Pons (tissue), 1 donor: ENCODE measurements at places on chromosomes 12 and 14.

- peak; percentile 1 for DNase-seq
These were observed 4.4 kb downstream of the SERPINA11 start for GRCh38 chr14:94448071-94448808.

GRCh38 chr14:51219473-51220448, 20.3 kb upstream of the TMX1 start:
- peak; percentile 66 for DNase-seq

DNA sequence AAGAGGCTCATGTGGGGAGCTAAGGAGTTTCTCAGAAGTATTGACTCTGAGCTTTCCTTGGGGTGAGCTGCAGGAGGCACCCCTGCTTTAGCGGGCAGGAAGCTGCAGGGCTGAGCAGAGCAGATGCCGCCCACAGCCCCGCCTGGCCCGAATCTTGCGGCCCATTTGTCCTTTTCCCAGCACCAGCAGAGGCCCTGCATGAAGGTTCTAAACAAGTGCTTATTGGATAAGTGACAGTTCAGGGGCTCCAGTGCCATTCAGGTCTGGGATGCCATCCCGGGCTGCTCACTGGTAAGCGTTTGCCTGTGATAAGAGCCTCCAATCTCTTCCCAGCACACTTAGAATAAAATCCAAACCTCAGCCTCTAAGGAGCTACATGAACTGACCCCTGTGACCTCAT, 11.4 kb downstream of the RILPL1 start:
- no peak for DNase-seq

DNA sequence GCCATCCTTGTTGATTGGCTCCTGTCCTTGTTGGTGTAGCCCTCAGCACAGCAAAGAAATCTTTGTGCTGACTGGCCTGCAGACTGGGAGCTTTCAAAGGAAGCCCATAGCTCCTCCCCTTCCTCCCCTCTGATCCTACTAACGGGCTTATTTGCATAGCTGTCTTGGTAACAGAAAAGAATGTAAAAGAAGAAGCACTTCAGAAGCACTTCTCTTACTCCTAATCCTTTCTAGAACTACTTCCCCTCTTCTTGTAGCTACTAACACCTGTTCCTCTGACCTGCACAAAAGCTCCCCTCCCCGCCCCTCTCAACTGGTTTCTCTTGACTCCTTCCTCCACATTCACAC, 14.3 kb upstream of the RIC8B start:
- DNase-seq, result peak; percentile 42

GRCh38 chr14:68619790-68620574, 172.9 kb downstream of the ZFP36L1 start:
- no peak for DNase-seq

DNA sequence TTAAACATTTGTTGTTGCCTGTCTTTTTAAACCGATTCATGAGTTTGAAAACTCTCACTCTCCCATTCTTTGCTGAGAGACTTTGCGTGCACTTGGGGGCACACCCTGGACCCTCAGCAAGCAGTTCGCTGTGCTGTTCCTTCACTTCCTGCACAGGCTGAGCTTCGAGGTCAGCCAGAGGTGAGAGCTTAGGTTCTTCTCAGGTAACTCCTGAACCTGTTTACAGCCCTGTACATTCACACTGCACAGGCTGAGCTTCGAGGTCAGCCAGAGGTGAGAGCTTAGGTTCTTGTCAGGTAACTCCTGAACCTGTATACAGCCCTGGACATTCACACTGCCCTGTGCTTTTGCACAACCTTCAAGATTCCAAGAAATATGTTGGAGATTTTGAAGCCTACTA, 9.8 kb upstream of the CLECL1 start:
- DNase-seq, result no peak

DNA sequence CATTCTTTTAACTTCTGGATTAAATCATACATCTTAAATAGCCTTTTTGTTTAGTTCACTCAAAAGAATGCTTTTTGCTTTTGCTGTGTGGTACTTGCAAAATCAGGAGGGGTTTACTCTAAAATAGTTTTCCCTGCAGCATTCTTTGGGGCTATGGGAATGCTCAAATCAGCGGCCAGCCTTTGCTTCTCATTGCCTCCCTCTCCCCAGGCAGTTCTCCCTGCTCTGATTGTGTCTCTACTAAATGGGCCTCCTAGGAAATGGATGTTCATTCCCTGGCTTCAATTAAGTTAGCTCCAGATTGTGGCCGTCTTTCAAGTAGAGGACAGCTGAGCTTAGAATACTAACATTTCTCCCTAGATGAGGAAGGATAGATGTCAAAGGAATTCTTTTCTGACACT, 4.4 kb downstream of the TULP3 start:
- no peak for DNase-seq

DNA sequence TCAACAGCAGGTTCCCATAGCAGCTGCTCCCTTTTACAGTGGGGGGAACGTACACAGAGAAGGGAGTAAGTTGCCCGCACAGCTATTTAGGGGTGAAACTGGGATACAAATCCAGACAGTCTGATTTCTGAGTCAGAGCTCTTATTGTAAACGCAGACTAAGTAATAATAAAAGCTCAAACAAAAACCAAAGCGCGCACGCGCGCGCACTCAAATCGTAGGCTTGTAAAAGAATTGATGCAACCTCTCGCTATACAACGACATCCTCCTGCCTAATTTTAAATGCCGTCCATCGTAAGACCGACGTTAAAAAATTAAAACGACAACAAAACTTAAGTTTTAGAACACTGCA, 747 bp upstream of the DACT1 start:
- no peak for DNase-seq

DNA sequence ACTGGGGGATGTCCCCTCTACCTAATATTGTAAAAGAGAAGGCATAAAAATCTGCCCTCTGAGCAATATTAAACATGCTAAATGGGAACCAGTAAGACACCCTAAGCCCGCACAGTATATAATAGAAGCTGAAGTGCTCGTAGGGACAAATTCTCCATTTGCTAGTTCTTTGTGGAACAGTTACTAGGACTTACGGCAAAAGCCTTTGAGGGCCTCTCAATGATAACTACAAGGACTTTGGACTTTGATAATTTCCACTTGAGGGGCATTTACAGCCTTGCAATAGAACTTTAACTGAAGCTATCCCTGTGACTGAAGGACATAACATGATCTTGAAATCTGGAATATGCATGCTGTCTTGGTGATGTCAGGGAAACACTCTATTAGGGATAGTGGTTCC, 111.5 kb upstream of the IFNG-AS1 start:
- no peak for DNase-seq

DNA sequence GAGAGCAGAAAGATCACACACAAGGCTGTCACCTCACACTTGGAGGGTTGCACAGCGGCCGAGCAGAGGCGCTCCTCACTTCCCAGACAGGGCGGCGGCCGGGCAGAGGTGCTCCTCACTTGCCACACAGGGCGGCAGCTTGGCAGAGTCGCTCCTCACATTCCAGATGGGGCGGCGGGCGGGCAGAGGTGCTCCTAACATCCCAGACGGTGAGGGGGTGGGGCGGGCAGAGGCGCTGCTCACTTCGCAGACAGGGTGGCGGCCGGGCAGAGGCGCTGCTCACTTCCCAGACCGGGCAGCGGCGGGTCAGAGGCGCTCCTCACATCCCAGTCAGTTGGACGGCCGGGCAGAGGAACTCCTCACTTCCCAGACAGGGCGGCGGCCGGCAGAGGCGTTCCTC, 9.1 kb downstream of the TMBIM4 start:
- no peak for DNase-seq

GRCh38 chr12:53975064-53975471, 314 bp upstream of the HOTAIR start:
- DNase-seq, result no peak

GRCh38 chr12:42793166-42793565, 203.6 kb upstream of the PRICKLE1 start:
- DNase-seq, result no peak

DNA sequence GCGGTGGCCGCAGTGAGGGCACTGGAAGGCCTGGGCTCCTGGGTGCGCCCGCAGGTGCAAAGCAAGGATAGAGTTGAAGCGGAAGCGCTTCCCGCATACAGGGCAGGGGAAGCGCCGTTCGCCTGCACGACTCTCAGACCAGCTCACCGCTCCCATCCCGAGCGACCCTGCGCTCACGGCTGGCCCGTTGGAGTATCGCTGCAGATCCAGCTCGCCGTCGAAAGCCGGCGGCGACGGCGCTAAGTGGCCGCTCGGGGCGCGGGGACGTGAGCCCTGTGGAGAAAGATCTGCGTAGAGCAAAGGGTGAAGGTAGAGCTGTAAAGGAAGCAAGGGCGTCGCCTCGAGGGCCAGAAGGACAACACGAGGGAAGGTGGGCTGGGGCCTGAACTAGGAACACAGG, 5.4 kb downstream of the ZNF219 start:
- no peak for DNase-seq

DNA sequence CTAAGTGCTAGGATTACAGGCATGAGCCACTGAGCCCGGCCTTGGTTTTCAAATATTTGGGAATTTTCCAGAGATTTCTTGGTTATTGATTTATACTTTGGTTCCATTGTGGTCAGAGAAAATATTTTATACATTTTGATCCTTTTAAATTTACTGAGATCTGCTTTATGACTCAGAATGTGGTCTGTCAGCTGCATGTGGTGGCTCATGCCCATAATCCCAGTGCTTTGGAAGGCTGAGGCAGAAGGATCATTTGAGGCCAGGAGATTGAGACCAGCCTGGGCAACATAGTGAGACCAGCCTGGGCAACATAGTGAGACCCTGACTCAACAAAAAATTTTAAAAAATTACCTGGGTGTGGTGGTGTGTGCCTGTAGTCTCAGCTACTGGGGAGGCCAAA, 49.8 kb downstream of the ADCK1 start:
- no peak for DNase-seq

GRCh38 chr14:32078023-32078857, 1.1 kb downstream of the ARHGAP5 start:
- peak; percentile 69 for DNase-seq

- DNase-seq, result no peak
These were observed 32.1 kb downstream of the MVK start for GRCh38 chr12:109605599-109606228.

DNA sequence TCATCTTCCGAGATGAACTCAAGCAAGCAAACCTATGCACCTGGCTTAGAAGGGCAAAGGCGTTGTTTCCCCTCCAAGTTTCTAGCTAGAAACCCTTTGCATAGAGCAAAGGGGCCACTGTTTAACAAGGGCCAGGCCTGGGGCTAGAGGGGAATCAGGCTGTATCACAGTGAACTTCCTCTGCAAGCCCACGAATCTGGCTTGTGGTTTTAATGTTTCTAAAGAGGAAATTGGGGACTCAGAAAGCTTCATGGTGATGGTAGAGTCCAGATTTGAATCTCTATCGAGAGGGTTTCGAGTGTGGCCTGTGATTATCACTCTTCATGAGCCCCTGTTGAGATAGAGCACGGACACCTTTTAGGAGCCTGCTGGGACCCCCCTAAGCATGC, 189.9 kb downstream of the VRK1 start:
- DNase-seq, result peak; percentile 52

- no peak for DNase-seq
These were observed 34.6 kb downstream of the SLC6A12 start for GRCh38 chr12:179131-179884.

GRCh38 chr12:47811072-47811396, 8.7 kb downstream of the HDAC7 start:
- DNase-seq, result no peak

- DNase-seq, result no peak
These were observed 763.9 kb upstream of the MGAT4C start for GRCh38 chr12:87020071-87020470.

GRCh38 chr14:61923348-61923747, 161.1 kb downstream of the SNAPC1 start:
- DNase-seq, result no peak

- DNase-seq, result peak; percentile 52
These were observed 618 bp downstream of the SEC23A start for GRCh38 chr14:39102265-39102968.

DNA sequence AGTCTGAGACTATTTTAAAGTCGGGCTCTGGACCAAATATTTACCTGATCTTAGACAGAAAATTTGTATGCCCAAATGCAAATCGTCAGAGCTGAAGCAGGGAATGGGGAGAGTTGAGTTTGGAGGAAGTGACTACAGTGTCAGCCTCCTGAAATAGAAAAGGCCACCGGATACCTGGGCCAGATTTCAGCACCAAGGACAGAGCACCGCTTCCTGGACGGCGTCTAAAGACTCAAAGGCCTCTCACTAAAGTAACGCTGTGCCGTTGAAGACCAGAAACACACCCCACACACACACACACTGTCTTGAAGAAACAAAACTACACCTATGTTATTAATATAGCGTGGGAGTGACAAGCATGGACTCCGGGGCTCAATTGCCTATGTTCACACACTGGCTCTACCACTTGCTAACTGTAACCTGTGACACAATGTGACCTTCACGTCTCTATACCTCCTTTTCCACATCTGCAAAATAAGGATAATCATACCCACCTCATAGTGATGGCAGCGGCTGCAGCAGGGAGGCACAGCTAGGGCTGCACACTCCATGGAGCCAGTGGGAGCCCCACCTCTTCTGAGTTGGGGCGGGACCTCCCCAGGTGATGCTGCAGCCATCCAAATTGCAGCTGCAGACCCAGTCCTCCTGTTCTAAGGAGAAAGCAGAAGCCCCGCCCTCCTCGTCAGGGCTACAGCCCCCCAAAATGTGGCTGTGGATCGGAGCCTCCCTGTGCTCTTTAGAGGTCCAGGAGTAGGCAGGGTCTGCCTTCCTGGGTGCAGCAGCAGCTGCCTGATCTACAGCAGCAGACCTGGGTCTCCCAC, 35.6 kb downstream of the KRT76 start:
- no peak for DNase-seq

- DNase-seq, result no peak
These were observed 12.9 kb upstream of the DCD start for GRCh38 chr12:54661048-54661447.

DNA sequence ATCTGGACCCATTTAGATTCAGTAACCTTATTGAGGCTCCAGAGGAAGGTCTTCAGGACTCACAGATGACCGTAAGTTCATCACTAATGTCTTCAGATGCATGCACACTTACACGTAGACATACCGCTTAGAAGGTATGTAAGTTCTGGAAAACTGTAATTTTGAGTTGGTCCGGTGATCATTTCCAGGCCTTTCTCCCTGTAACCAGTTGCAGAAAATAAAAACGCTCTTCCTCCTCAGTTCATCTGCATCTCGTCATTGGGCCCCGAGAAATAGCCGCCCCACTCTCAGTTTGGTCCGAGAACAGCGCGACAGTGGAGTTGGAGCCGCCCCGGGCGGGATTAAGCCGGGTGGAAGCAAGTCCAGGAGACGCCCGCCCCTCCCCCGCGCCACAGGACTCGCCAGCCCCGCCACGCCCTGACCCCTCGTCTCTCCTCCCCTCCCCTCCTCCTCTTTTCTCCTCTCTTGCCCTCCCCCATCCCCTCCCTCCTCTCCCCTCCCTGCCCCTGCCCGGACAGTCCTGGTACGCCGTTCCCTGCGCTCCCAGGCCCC, 83.7 kb downstream of the TNFAIP2 start:
- no peak for DNase-seq

- DNase-seq, result no peak
These were observed 7.0 kb downstream of the TAMALIN start for GRCh38 chr12:52013626-52014310.

DNA sequence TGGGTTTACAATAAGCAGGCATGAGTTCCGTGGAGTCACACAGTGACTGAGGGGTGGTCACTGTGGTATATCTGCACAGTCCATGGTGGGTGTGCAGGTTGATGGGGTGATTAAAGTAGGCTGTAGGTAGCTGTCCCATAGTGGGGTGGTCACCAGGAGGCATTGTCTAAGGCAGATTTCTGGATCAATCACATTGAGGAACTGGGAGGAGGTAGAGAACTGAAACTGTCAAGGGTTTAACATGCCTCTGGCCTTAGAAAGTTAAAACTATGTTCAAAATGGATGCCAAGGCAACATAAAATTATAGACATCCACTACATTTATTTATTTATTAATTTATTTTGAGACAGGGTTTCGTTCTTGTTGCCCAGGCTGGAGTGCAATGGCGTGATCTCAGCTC, 8.3 kb downstream of the ADCK1 start:
- DNase-seq, result no peak

GRCh38 chr12:63915105-63915800, 70.8 kb downstream of the SRGAP1 start:
- no peak for DNase-seq
